GM06990 (cell line): ENCODE measurements at places on chromosomes 16 and 17.

GRCh38 chr16:86219655-86220445, 290.5 kb upstream of the FOXF1 start:
- no peak for DNase-seq

DNA sequence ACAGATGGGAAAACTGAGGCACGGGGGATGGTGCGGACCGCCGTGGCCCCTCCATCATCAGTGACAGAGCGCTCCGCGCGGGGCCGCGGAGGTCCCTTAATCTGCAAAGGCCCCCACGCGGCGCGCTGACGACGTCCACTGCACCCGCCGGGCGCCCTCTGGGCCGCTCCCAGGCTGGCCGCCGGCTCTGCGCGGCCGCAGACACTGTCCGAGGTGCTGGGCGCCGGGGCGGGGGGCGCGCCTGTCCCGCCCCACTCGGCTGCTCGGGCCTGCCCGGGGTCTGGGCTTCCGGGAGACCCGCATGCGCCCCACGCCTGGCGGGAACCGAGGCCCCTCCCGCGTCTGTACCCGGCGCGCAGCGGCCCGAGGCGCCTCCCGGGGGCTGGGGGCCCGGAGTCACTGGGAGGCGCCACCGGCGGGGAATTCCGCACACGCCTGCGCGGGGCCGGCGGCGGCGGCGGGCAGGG, 550 bp upstream of the RNF213 start:
- DNase-seq = peak; percentile 80

DNA sequence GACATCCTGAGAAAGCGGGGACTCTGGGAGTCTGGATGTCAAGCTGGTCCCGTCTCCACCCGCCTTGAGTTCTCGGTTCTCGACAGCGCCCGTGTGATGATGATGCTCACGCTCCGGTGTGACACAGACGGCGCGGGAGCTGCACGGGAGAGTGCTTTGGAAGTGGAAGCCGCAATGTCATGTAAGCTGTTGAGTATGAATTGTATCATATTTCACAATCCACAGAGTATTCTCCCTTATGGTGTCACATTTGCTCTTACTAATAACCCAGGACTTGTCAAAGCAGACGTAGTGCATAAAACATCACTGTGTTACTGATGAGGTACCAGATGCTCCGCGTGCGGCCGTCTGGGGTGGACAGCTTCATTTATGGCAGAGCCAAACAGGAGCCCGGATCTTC, 217.5 kb upstream of the CHMP6 start:
- no peak for DNase-seq

GRCh38 chr16:86537486-86537885, 17.5 kb downstream of the MTHFSD start:
- DNase-seq = no peak

DNA sequence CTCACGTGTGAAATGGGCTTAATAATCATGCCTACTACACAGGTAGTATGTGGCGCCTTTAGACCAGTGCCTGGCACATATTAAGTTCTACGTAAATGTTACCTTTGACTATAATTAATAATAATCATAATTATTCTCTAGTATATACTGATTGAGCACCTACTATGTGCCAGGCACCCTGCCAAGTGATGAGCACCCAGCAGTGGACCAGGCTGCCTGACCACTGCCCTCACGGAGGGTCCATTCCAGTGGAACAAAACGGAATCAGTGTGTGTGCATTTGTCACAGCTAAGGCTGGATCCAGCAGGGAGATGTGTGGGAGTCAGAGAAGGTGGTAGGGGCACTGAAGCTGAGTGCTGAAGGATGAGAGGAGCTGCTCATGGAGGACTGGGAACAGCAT, 30.5 kb downstream of the SEC14L5 start:
- no peak for DNase-seq

- no peak for DNase-seq
Measured at GRCh38 chr17:17309356-17309755, 6.2 kb downstream of the NT5M start.

DNA sequence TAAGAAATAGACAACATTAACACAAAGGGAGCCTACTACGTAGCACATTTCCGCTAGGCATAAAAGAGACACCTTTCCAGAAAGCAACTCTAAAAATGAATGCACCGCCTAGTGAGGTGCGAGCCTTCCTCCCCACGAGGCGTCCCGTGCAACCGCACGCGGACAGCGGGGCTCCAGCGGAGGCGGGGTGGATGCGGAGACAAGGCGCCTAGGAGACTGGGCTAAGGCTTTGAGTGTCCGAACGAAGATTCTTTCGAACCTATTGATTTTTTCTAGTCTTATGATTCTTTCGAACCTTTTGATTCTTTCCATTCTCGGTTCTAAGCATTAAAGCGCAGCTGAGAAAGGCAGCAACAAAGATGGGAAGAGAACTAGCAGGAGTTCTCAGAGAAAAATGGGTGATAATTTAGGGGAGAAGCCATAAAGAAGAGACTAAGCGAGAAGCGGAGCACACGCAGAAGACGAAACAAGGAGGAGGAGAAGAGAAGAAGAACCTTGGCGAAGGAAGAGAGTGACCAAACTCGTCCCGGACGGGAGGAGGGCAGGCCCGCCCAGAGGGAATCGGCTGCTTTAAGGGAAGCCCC, 394 bp upstream of the CPD start:
- peak; percentile 68 for DNase-seq

DNA sequence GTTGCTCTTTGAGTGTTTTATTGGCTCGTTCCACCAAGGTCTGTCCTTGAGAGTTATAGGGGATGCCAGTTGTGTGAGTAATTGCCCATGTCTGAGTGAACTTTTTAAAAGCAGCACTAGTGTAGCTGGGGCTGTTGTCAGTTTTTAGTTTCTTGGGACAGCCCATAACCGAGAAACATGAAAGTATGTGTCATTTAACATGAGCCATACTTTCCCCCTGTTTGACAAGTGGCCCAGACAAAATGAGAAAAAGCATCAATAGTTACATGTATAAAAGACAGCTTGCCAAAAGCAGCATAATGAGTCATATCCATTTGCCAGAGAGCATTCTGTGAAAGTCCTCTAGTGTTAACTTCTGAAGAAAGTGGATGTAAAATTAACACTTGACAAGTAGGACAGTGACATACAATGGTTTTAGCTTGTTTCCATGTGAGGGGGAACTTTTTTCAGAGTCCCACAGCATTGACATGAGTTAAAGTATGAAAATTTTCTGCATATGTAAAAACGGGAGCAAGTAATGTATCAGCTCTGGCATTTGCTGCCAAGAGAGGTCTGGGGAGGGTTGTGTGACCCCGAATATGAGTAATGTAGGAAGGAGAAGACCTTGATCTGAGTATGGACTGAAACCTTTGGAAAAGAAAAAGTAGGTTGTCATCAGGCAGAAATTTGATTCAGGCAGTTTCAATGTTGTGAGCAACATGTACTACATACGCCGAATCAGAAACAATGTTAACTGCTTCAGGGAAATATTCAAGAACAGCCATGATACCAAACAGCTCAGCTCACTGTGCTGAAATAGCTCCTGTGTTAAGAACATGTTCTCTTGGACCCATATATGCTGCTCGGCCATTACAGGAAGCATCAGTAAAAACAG, 56.8 kb upstream of the ARL4D start:
- no peak for DNase-seq

GRCh38 chr16:50769-51591, 2.4 kb downstream of the POLR3K start:
- DNase-seq = no peak

- DNase-seq = no peak
Measured at GRCh38 chr17:59456428-59456827, 109.0 kb upstream of the DHX40 start.

- DNase-seq = no peak
Measured at GRCh38 chr16:57266531-57267260, 17.8 kb downstream of the PLLP start.

DNA sequence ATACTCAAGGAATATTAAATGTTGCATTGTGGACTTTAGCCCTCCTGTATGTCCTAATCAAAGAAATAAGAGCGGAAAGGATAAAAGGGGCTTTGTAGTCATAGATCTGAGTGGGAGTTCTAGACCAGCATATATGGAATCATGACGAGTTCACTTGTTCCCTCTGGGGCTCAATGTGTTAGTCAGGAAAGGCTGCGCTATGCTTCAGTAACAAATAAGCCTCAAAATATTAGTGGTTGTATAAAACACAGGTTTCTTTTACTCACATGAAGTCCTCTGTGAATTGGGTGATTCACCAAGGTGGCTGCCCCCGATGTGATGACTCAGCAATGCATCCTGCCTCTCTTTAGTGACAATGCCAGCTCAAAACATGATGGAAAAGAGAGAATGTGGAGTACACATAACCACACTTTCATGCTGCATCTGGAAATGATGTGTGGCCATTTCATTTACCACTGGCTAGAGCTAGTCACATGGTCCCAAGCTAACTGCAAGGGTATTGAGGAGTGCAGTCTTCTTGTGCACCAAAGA, 63.3 kb upstream of the IRX5 start:
- DNase-seq = no peak

GRCh38 chr16:55668340-55669281, 12.8 kb downstream of the SLC6A2 start:
- DNase-seq = no peak

DNA sequence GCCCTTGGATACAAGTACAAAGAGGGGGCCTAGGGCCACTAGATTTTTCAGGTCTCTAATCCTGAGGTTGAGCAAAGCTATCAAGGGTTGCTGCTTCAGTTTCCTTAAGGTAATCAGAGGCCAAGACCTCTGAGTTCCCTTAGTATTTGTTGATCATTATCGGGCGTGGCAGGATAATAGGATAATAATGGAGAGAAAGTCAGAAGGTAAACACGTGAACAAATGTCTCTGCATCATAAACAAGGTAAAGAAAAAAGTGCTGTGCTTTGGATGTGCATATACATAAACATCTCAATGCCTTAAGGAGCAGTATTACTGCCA, 41.5 kb upstream of the YPEL2 start:
- DNase-seq = no peak

- no peak for DNase-seq
Measured at GRCh38 chr16:54067322-54068065, 219.1 kb downstream of the IRX3 start.

- DNase-seq = no peak
Measured at GRCh38 chr17:43880420-43880991, 26.8 kb downstream of the MPP2 start.

GRCh38 chr17:78394209-78394608, 15.8 kb downstream of the PGS1 start:
- DNase-seq = no peak

GRCh38 chr17:32627239-32627996, 140.6 kb downstream of the CDK5R1 start:
- DNase-seq = no peak

DNA sequence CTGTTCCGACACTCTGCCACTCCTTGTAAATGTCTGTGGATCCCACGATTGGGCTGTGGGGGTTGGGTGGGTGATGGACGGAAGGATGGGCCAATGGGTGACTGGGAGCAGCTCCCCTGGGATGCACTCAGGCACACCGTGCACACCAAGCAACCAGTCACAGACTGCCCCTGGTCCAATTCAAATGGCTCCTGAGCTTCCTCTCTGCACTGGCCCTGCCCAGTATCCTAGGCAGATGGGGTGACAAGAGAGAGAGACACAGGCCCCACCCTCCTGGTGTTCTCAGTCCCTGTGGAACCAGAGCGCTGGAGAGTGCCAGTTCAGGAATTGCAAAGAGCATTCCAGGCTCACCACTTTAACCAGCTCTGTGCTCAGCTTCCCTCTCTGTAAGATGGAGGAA, 32.8 kb downstream of the BEAN1 start:
- DNase-seq = no peak

DNA sequence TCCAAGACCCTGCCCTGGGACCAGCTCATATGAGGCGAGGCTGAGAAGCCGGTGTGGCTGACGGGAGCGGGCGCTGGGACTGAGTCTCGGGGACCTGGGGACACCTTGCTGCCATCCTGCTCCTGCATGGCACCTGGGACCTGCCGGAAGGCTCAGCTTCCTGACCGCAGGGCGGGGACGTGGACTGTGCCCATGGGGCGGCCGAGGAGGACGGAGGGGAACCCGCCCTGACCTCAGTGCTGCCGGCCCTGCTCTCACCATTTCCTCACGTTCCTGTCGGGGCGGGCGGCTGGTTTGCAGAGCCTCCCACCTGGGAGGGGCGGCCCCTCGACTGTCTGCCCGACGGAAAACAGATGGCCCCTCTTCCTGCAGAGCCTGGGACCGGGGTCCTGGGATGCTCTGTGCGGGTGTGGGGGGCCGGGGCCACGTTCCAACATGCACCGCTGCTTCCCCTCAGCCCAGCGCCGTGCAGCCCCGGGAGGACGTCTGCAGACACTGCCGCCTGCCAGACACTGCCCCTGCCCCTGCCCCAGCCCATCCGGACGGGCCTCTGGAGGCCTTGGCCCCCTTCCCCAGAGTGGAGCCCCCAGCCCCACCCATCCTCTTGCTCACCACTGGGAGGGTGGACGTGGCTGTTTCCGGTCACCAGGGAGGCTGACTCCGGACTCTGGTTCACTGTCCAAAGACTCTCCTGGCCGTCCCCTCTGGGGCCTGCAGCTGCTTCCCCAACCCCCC, 43.9 kb upstream of the SSTR5 start:
- no peak for DNase-seq

GRCh38 chr17:37417852-37418251, 11.2 kb downstream of the TADA2A start:
- no peak for DNase-seq

GRCh38 chr17:36730857-36731490, 129.6 kb downstream of the MRM1 start:
- DNase-seq = no peak
